ENCODE measurements at places on chromosomes 3 and 15.

DNA sequence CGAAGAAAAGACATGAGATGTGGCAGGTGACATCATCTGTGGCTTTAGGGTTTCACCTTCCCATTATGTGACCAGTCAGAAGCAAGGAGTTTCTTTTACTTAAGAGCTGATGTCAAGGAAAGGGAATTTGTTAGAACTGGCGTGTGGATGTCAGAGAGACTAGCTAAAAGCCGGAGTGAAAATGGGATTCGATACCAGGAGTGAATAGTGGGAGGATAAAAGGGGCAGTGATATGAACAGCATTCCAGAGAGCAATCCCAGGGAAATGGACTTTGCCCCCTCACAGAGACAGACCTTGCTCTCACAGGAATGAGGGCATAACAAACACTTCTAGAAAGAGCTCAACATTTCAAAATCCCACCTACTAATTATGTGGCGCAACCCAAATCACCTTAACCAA lies 5.9 kb upstream of the FMN1 start:
- no peak for DNase-seq

- no peak for DNase-seq
Observed at GRCh38 chr3:24296441-24297205, 198.0 kb downstream of the THRB start.

DNA sequence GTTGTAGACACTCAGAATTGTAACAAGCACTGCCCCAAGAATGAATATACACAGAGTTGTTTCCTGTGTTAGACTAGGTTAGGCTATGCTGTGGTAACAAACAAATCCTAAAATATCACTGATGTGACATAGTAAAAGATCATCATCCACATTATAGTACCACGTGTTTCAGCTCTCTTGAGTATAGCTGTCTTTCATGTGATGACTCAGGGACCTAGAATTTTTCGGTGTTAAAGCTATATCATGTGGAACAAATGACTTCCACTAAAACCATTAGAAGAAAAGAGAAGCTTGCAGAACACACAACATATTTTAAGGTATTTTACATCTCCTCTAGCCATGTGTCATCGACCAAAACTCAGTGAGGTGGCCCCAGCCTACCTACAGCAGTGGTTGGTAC lies 307.9 kb upstream of the RBMS3 start:
- DNase-seq: no peak

DNA sequence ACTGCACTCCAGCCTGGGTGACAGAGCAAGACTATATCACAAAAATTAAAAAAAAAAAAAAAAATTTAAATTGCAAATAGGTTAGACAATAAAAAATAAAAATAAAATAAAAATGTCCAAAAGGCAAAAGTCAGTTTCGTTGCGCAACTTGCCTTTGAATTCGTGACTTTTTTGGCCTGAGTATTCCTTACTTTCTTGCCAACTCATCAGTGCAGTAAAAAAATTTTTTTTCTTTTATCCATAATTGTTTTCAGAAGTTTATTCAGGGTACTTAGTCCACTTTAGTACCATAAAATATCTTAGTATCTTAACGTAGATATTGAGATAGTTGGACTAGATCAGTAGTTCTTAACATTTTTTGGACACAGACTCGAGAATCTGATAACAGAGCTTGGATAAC lies 22.4 kb upstream of the CILP start:
- DNase-seq: no peak

GRCh38 chr3:21791356-21791755 lies 40.3 kb upstream of the ZNF385D start:
- DNase-seq: no peak

- no peak for DNase-seq
Observed at GRCh38 chr3:106065831-106066230, 197.0 kb upstream of the CBLB start.

- no peak for DNase-seq
Observed at GRCh38 chr15:25244731-25245585, 193.9 kb downstream of the UBE3A start.

DNA sequence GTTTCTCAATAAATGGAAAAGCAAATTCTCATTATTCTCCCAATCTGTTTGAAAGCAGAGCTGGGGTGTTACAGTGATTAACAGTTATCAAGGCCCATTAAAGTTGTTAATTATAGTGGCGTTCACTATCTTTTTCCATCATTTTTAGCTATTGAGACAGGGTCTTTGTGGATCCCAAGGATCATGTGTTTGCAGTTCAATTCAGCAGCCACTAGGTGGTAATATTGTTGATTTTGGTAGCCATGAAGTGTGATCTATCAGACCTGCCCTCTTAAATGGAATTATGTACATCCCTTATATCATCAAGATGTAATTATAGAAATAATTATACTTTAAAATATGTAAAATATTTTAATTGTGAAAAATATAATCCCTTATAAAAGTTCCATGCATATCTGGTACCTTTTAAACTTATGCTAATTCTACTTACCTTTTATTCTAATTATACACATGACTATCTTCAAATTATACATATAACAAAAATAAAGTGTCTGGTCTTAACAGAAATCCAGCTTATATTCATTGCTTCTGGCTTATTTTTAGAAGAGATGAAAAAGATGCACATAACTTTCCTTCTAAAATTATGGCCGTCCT lies 126.4 kb downstream of the GREM1 start:
- DNase-seq: no peak

GRCh38 chr3:4850928-4851265 lies 128.3 kb upstream of the BHLHE40 start:
- DNase-seq: no peak

- DNase-seq: no peak
Observed at GRCh38 chr3:60142009-60142408, 1092.2 kb upstream of the CFAP20DC start.

GRCh38 chr15:86840996-86841395 lies 761.3 kb downstream of the AGBL1 start:
- DNase-seq: no peak

- no peak for DNase-seq
Observed at GRCh38 chr3:80472459-80472858, 704.7 kb upstream of the ROBO1 start.

GRCh38 chr15:87816811-87817210 lies 439.7 kb downstream of the NTRK3 start:
- no peak for DNase-seq

DNA sequence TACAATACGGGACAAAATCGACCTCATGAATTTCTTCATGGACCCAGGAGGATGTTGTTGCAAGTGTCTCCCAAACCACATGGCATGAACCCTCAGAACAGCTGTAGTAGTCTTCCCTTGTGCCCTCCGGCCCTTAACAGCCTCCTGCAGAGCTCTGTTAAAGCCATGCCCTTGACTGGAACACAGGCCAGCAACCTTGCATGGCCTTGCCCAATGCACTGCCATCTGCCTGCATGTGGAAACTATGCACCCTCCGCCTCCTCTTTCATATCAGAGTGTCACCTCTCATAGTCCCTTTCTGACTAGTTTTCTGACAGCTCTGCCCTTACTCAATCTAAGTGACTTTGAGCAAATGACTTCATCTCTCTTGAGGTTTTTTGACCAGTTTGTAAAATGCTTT lies 39.4 kb upstream of the TRIM71 start:
- no peak for DNase-seq

DNA sequence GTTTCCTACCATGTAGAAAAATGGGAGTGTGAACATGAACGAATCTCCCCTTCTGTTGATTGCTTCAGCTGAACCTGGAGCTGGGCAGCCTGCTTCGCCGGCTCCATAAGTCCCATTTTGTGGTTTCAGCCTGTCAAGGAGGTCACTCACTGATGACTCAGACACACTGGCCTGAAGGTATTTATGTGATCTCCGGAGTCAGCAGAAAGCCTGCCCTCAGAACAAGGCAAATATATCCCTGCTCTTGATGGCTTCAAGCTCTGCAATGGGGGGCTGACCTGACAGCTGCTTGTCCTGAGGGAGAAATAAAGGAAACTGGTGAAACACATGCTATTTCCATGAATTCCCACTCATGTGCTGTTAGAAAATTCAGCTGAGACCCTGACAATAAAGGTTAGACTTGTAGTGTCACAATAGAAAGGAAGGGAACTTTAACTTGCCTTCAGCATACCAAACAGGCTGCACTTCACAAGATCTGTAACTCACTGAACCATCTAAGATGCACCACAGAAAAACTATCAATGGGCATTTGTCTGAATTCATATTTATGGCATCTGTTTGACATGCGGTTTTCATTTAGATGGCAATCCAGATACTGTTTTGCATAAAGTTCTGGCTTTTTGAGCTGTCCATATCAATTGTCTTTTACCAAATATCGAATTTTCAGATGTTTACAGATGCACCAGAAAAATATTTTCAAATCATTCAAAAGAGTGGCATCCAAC lies 282.0 kb upstream of the VEPH1 start:
- DNase-seq: no peak

DNA sequence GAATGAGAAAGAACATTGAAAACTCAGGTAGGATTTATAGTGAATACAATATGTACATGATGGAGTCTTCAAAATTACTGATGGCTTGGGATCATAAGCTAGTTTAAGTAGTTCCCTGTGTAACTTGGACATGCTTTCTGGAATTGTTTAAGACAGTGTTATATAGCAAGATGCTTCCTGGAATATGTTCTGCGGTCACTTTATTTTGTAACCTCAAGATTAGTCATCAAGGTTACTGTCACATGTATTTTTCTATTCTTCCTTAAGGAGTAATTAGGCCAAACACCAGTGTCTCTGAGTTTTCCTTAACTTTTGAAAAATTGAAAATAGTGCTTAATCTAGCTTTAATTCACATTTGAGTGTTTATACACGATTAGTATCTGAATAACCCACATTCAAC lies 760.3 kb upstream of the ARRDC4 start:
- DNase-seq: no peak

- no peak for DNase-seq
Observed at GRCh38 chr15:80404761-80405553, 775 bp downstream of the ARNT2 start.

- no peak for DNase-seq
Observed at GRCh38 chr3:8573342-8573926, 71.2 kb downstream of the SSUH2 start.

GRCh38 chr3:72830452-72831223 lies 17.6 kb downstream of the SHQ1 start:
- no peak for DNase-seq

DNA sequence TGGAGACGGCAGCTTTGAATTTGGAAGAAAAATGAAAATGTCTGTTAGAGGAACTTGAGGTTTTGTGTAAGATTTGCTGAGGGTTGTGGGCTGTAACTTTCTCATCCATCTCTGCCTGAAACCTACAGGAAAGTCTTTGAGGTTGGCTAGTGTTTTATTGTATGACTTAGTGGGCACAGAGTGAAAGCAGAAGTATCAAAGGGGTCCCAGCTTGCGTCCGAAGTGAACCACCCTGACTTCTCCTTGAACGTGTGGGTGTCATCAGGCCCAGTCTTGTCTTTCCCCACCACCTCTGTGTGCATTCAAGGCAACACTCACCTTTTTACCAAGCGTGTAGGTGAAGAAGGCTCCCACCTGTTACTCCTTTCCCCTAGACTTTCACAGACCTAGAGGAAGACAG lies 682.1 kb upstream of the CFAP20DC start:
- no peak for DNase-seq

DNA sequence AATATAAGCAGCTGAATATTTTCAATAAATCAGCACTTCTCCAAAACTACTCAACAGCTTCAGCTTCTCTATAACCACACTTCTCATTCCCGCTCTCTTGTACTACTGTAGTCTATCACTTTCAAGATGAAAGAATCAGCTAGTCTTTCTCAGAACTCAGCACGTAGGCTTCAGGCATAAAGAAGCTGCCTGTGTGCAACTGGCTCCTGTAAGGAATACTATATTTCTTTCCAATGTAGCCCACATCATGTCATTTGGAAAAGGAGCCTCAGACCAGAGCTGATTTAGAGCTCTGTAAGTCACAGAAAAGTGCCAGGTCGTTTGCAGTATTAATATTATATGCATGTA lies 62.3 kb downstream of the FMN1 start:
- no peak for DNase-seq

DNA sequence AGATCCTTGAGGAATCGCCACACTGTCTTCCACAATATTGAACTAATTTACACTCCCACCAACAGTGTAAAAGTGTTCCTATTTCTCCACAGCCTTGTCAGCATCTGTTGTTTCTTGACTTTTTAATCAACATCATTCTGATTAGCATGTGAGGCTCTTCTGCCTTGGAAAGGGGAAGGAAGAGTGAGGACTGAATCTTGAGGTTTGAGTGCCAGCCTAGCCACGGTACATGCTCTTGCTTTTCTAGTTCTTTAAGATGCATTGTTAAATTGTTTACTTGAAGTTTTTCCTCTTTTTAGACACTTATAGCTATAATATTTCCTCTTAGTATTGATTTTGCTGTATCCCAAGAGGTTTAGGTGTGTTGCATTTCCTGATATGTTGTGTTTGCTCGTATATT lies 596.1 kb downstream of the OTOL1 start:
- no peak for DNase-seq

GRCh38 chr15:60972866-60973265 lies 256.2 kb downstream of the RORA start:
- no peak for DNase-seq

GRCh38 chr15:40081691-40082194 lies 26.9 kb downstream of the BMF start:
- DNase-seq: no peak

GRCh38 chr3:192957441-192958021 lies 39.9 kb upstream of the MB21D2 start:
- DNase-seq: no peak

- no peak for DNase-seq
Observed at GRCh38 chr3:17190353-17191078, 305.8 kb downstream of the PLCL2 start.

DNA sequence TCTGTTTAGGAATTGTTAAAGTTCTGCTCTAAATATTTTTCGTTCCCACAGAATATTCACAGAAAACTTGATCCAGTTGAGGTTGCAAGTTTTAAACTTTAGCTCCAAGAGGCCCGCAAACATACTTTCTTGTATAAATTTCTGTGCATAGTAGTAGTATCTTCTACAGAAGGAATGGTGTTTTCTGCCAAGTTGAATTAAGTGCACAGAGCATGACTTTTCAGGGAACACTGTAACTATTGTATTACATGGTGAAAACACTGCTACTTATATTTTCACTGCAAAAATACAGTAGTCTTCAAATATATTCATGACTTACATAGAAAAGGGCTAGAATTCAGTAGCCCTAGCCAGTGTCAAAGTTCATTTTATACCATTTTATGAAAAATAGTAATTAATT lies 67.0 kb downstream of the SUCNR1 start:
- no peak for DNase-seq

GRCh38 chr3:189748046-189748445 lies 116.9 kb downstream of the TP63 start:
- DNase-seq: no peak

DNA sequence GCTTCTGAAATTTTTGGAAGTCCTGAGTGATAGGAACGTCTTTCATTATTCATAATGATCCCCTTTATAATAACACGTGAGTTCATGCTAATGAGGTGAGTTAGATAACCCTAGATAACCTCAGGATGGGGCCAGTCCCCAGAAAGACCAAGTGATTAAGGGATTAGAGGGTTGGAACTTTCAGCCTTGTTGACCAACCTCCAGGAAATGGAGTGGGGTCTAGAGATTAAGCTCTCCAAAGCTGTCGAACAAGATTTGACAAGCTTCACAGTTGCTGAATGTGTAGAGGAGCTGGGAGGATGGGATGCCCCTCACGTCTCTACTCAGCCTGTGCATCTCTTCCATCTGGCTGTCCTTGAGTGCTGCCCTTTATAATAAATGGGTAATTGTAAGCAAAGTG lies 107.1 kb downstream of the ZMAT3 start:
- DNase-seq: no peak

- no peak for DNase-seq
Observed at GRCh38 chr15:66881173-66881905, 179.3 kb downstream of the SMAD6 start.

All from NCI-H774 (cell line).